Astrocyte of the spinal cord (primary cell): ENCODE measurements at places on chromosomes 1 and 21.

DNA sequence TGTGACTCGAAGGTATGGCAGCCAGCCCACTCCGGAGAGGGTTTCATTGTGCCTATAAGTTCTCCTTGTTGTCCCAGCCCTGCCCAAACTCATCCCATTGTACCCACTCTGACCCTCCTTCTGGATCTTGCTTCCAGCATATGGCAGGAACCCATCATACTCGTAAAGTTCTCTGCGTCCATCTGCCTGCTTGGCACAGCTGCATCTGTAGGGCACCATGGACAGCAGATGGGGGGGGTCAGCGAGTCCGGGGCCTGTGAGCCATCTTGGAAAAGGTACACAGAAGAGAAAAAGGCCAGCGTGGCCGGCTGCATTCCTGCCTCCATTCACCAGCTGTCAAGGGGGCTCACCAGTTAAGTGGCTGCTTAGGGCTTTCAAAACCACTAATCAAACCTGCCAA, 94.9 kb upstream of the IGSF21 start:
- no peak for DNase-seq

DNA sequence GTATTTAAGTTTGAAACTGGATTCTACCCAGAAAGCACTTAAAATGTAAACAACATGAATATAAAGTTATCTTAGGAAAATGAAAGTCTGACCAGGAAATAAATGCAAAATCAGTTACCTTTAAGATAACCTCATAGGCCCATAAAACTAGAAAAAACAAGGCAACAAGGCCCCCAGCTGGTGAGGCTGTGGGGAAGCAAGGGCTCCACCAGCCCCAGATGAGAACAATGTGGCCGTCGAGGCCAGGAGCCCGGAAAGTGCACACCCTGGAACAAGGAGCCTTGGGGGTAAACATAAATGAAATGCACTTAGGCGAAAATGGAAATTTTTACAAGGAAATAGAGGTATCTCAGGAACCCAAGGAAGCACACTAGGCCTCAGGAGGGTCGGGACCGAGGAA, 37.9 kb upstream of the BMP8B start:
- DNase-seq: no peak

- no peak for DNase-seq
Measured at GRCh38 chr1:236550961-236551851, 27.4 kb downstream of the LGALS8 start.

- DNase-seq: no peak
Measured at GRCh38 chr1:10078494-10078893, 45.7 kb downstream of the UBE4B start.

DNA sequence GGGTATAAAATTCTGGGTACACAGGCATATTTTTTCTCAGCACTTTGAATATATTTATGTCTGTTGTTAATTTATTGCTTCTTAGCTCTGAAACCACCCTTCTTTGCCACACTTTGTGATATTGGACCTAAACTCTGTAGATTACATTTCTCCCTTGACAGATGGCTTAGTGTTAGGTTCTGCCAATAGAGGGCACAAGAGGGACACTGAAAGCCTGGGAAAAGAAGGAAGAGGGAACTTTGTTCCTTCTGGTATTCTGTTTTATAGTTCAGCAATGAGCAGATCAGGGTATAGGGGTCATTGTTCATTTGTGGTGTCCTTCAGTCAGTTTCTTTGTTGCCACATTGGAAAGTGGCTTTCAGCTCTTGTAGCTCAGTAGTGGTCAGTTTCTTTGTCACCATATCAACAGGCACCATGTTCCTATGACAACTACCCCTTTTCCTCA, 423.5 kb upstream of the PROX1 start:
- no peak for DNase-seq

DNA sequence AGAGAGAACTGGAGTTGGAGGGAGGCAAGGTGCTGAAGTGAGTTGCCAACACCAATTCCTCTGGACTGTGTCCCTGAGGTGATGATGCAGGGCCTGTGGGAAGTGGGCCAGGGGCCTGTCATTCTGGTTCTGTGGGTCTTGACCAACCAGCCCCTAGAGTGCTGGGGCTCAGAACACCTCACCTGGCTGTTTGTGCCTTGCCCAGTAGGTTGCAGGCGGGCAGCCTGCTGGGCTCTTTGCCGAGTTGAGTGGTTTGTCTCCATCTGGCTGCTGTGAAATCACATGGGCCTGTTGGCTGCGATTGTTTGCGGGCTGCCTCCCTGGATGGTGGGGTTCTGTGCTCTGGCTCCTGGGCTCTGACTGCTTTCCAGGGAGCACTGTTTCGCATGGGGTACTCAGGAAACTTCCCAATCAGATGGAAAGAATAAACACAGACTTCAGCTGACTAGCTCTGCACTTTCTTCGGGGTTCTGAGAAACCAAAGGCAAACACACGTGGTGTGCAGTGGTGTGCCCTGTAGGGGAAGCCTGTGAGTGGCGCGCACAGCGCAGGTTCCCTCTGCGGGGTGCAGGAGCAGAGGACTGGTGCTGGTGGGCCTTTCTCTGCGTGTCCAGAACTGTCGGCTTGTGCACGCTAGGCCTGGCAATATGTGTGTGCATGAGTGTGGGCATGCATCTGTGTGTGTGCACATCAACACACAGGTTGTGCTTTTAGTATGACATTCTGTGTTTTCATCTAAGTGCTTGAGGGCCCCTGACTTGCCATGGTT, 95.1 kb downstream of the RHOU start:
- no peak for DNase-seq
